Activated T-helper 2 cell treated with anti-CD3 and anti-CD28 coated beads, Interferon-gamma antibody, Interleukin-2, Interleukin-4, amounts not matched to agents 10 μg/mL and 5 μg/mL and 100 μg/mL, durations not matched to agents 14 hours and 24 hours and 36 hours (primary cell): ENCODE measurements at places on chromosomes 2 and 18. TPM values are rescaled to one million over a fixed set of nuclear protein-coding genes. Genes with fewer than 3 reads are reported as not detected.

DNA sequence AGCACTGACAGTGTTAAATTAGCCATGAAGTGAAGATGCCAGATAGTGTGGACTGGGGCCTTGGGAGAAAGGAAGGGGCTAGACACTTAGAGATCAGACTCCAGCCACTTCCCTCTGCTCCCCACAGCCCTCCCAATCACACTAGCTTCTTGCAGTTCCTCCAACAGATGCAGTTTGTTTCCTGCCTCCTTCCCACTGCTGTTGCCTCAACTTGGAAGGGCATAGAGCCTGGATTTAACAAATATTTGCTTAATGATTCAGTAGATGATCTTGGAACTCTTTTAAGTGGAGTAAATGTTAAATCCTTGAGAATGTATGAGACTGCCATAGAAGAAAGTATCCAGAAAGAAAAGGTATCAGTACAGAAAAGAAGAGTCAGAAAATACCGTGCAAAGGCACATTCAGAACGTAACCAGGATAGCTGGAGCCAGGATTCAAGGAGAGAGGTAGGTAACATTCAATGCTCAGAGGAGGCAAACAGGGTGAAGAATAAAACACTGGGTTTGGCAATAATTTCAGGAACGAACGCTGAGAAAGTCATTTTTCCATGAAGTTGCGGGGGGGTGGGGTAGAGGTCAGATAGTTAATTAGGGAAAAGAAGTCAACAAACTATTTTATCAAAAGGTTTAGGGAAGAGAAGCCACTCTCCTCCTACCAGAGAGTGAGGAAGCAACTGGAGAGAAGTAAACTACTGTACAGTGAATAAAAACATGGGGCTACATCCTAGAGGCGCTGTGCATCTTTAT lies 1.3 kb upstream of the BZW1 start:
- DNase-seq, result no peak

The VPS4B gene
- total RNA-seq, result 53.8 and 56.1 TPM in 2 replicates

GRCh38 chr2:30197570-30198192 lies 33.7 kb upstream of the LBH start:
- DNase-seq, result no peak

DNA sequence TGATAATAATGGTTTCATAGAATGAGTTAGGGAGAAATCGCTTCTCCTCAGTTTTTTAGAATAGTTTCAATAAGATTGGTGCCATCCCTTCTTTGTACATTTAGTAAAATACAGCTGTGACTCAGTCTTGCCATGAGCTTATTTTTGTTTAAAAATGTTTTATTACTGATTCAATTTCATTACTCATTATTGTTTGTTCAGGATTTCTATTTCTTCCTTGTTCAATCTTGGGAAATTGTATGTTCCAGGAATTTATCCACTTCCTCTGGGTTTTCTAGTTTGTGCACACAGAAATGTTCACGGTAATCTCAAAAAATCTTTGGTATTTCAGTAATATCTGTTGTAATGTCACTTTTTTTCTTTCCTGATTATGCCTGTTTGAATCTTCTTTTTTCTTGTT lies 371.5 kb upstream of the SETBP1 start:
- no peak for DNase-seq

GRCh38 chr2:47062681-47063537 lies 92.2 kb downstream of the STPG4 start:
- no peak for DNase-seq

GRCh38 chr2:38653715-38654527 lies 12.0 kb upstream of the GALM start:
- DNase-seq, result peak; percentile 49

DNA sequence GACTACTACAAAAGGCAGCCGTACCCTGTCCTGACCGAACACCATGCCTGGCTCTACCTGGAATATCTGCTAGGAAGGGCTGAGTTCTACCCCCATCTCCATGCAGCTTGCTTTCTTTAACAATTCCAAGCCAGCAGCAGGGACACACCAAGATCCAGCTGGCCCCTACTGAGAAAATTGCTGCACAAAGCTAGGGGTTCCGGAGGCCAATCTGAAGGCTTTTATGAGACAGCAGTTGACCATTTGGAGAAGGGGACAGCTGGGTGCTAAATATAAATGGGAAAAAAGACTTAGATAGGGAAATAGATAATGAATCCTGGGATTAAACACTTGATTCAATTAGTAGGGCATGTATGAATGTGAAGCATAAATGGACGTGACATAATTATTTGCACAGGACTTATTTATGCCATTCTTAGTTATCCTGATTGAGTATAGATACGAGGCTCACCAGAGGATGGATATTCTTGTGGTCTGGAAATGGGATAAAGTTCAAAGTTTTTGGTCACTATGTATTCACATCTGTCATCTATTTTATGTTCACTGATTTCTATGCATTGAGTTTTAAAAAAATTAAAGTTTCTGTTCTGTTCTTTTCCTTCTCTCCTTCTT lies 204.0 kb downstream of the ZNF521 start:
- no peak for DNase-seq

- no peak for DNase-seq
Measured at GRCh38 chr2:191169456-191170300, 18.9 kb upstream of the STAT4 start.

DNA sequence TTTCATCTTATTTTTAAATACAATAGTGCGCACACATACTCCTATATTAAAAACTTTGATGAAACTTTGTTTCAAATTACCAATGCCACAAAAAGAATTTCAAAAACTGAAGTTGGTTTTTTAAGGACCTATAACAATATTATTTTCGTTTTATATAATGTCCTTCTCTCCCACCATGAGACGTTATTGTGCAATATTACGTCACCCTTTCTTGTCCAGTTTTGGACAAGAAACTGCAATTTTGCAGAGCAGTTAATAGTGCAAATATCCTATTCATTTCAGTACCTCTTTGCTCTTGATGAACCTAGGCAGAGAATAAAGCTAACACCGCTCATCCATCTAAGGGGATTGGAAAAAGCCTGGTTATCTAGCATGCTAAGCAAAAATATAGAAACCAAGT lies 9.7 kb upstream of the ZNF516 start:
- no peak for DNase-seq

DNA sequence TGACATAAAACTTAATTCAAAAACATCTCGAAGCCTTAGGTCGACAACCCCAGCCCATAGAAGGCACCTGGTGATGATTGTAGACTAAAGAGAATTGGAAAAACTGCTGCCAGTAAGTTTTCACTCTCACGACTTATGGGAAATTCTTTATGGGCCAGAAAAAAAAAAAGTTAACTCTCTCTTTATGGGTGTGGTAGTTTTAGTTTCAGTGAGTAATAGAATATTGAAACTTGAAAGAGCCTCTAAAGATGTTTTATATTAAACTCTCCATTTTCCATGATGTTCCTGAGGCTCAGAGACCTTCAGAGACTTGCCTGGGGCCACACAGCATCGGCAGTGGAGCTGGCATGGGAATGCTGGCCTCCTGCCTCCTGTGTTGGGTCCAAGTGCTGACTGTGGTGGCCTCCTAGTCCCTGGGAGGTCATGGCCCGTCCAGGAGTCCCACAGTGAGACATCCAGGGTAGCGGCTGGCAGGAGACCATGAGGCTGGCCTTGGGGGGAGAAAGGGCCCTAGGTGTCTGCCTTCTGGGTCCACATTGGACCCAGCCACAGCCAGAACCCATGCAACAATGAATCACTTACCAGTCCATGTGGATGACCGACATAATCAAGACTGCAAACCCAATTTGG lies 158.9 kb downstream of the SEPTIN10 start:
- DNase-seq, result no peak

The CYS1 gene
- 0.78 and 0.89 TPM in 2 replicates for total RNA-seq

- no peak for DNase-seq
Measured at GRCh38 chr2:182858671-182859070, 7.8 kb downstream of the FRZB start.

GRCh38 chr18:28132084-28132483 lies 44.8 kb downstream of the CDH2 start:
- no peak for DNase-seq

The ENOSF1 gene
- total RNA-seq, result 93.6 and 102 TPM in 2 replicates

The GALNT14 gene
- 0.50 and 0.90 TPM in 2 replicates for total RNA-seq

DNA sequence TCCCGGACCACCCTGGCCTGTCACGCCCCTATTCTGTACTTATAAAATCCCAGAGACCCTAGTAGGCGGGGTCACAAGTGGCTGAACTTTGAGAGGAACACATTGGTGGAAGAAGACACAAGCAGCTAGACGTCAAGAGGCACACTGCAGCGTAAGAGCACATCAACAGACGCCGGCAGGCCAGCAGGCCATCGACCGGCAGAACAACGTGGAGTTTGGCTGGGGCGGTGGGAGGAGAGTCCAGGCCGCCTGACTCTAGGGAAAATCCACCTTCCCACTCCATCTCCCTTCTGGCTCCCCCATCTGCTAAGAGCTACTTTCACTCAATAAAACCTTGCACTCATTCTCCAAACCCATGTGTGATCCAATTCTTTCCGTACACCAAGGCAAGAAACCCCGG lies 601.8 kb upstream of the CDH2 start:
- DNase-seq, result no peak

GRCh38 chr2:110766291-110766690 lies 33.9 kb downstream of the ACOXL start:
- no peak for DNase-seq

GRCh38 chr2:191209340-191209739 lies 35.9 kb upstream of the MYO1B start:
- no peak for DNase-seq

GRCh38 chr18:44851856-44852621 lies 171.4 kb downstream of the SETBP1 start:
- DNase-seq, result no peak

DNA sequence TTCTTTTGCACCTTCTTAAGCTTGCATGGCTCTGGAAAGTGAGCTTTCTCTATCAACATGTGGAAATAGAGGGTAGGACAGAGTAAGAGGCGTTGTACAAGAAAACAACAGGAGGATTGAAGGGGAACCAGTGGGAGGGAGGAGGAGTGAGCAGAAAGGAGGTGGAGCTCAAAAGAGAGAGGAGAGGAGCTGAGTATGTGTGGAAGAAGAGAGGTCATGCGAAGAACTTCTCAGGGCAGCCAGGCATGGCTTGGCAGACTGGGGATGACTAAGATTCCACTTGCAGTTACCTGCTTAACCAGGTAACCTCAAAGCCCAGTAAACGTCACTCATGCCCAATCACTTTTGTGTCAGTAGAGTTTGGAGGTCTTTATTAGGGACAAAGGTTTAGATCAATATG lies 105.1 kb downstream of the BCL2L11 start:
- DNase-seq, result no peak

The ALLC gene
- not detected in 2 replicates for total RNA-seq

The IFIH1 gene
- 14.5 and 16.1 TPM in 2 replicates for total RNA-seq

DNA sequence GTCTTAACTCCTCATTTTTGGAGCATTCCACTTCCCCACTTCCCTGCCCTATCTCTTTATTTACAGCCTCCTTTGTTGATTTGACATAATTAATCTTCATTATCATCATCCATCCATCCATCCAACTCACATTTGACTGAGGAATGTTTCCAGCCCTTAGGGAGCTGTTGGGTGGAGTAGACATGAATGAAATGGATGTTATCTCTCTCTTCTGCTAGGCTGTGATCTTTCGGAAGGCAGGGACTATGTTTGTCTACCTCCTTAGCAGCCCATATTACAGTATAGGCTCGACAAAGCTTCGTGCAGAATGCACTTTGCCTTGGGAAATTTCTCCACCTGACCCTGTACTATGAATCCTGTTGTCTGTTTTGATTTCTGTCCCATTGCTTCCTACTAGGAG lies 7.7 kb upstream of the EFEMP1 start:
- DNase-seq, result no peak

- DNase-seq, result no peak
Measured at GRCh38 chr2:28717339-28717758, 34.3 kb upstream of the PPP1CB start.

- DNase-seq, result no peak
Measured at GRCh38 chr2:218295029-218295428, 2.7 kb upstream of the TMBIM1 start.

GRCh38 chr2:55965966-55966365 lies 42.4 kb upstream of the EFEMP1 start:
- DNase-seq, result no peak

The HSBP1L1 gene
- total RNA-seq, result 12.0 and 15.5 TPM in 2 replicates

- no peak for DNase-seq
Measured at GRCh38 chr2:39091543-39091942, 29.3 kb downstream of the SOS1 start.

- no peak for DNase-seq
Measured at GRCh38 chr2:54830546-54830945, 107.1 kb downstream of the EML6 start.

The LINC00305 gene
- not detected in 2 replicates for total RNA-seq

GRCh38 chr2:70613521-70613920 lies 59.9 kb upstream of the TGFA start:
- no peak for DNase-seq

The CD8B gene
- total RNA-seq, result 0.64 and 1.0 TPM in 2 replicates

The ZNF521 gene
- total RNA-seq, result not detected in 2 replicates

DNA sequence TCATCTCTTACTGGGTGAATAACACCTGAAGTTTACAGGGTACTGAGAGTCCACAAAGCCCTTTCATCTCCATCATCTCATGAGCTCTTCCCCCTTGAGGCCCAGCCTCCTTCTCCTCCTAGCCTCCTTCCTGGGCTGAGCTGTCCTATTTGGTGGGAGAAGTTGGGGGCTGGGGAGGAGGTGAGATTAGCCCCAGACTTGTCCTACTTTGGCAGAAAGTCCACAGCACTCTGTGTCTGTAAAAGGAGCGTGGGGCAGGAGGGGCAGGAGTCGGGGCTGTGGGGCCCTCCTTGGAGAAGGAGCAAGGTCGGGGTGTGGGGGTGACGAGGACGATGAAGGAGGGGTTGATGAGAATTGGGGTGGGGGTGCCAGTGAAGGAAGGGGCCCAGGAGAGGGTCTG lies 10.0 kb upstream of the DES start:
- no peak for DNase-seq

DNA sequence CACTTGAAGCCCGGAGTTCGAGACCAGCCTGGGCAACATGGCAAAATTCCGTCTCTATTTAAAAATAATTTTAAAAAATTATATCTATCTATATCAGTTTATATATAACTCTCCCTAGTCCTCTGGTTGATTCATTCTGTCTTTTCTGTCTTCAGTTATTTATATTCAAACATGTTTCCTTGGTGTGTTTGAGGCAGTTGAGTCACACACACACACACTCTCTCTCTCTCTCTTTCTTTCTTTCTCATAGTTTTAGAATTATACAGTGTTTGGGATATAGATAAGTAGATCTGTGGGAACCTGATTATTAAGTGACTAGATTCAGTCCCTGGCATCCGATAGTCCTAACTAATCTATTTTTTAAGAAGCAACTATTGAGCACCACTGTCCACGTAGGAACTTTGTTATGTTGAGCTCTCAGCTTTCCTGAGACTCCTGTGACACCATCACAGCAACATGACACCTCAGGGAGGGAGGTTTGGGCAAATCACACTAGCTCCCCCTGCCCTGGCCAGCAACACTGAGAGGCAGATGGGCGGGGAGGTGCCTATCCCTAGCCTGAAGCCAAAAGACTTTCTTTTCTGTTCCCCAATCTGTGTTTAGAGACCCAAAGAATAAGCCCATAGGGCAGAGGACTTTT lies 482.7 kb downstream of the DLGAP1 start:
- no peak for DNase-seq

GRCh38 chr2:198441901-198442300 lies 637.5 kb downstream of the PLCL1 start:
- DNase-seq, result no peak
